Cerebellum (tissue), 4 donors: ENCODE measurements at places on chromosomes 4 and X.

DNA sequence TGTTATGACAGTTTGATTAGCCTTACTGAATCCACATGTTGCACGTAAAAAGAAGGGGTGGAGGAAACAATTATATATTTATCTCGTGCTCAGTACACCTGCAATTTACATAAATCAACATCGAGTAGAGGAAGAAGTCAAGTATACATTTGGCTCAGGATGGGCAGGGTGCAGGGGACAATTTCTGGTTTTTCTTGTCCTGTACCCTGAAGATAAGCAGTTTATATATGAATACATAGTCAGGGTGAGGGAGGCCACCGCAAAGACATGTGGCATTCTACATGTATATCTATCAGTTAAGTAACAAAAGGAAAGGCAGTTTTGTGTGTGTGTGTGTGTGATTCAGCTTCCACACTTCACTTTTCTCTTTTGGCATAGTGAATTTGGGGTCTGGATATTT, 11.1 kb upstream of the EREG start:
- no peak for DNase-seq

DNA sequence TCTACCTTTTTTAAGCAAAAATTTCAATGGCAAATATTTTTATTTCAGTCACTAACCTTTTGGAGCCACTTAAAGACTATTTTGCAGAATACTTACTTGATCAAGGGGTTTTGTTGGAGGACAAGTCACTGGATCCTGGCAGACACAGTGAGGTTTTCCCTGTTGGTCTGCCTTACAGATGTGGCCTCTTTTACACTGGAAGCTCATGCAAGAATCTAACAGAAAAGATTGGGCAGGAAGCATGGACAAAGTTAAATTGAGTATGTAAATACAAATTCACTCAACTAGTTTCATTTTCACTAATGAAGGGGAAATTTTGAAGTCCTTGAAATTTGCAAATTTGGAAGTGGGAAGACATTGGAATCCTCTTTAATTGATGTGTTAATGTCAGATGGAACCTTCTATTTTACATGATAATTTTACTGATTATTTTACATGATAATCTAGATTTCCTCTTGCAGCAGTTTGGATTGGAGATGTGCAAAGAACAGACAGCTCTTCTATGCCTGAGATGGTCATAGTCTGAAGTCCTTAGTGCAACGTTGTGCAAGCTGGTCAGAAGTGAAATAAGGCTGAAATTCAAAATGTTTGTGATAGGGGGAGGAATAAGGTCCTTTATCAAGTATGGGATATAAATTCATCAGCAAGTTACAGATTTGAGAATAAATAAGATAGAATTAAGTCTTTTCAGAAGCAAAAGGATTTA, 38.4 kb downstream of the SPARCL1 start:
- DNase-seq, result no peak

GRCh38 chr4:65250916-65251315, 419.4 kb downstream of the EPHA5 start:
- DNase-seq, result no peak

GRCh38 chrX:111354496-111354895, 57.5 kb downstream of the DCX start:
- DNase-seq, result no peak

DNA sequence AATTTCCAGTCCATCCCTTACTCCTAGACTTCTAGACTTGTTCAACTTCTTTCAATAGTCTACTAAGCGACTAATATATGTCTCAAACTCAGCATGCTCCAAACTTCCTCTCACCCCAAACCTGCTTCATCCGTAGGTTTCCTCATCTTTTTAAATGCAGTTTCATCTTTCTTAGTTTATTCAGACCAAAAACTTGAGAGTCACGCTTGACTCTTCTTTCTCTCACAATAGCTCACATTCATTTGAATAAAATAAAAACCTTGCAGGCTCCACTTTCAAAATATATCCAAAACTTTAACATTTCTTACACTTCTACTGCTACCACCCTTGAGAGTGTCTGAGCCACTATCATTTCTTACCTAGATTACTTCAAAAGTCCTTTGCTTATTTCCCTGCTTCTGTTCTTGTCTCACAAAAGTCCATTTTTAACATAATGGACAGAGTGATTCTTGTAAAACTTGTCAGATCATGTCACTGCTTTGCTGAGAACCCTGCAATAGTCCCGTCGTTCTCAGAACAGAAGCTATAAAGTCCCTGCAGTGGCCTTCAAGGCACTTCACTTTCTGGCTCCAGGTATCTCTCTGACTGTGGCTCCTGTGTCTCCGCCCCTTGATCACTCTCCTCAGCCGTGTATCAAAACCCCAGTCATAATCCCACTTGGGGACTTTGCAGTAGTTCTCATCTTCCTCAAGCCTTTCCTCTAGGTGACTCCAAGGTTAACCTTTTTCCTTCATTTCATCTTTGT, 167.6 kb downstream of the ARHGAP24 start:
- DNase-seq, result no peak

GRCh38 chr4:167000141-167000852, 234.0 kb downstream of the SPOCK3 start:
- DNase-seq, result no peak

DNA sequence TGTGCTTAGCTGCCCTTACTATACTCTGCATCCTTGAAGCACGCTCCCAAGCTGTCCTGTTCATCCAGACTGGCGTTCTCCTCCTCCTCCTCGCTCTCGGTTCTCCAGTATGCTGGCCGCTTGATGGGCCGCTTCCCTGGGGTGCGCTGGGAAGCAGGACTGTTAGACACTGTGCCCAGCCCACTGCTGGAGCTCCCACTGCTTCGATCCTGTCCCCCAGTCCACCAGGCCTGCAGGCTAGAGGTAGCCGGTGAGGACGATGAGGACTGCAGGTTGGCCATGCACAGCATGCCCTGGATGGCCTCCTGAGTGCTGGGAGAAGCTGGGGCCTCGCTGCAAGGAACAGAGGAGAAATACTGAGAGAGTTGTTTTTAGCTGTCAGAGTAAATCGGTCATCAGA, 59.4 kb downstream of the PHF8 start:
- DNase-seq, result no peak

GRCh38 chr4:87260477-87260876, 40.1 kb upstream of the KLHL8 start:
- no peak for DNase-seq
